Kidney glomerular epithelial cell (primary cell): ENCODE measurements at places on chromosomes 12 and 14.

GRCh38 chr14:56168007-56168616 lies 49.9 kb downstream of the PELI2 start:
- DNase-seq = no peak

- DNase-seq = peak; percentile 28
Observed at GRCh38 chr12:7645395-7646177, 20.1 kb downstream of the APOBEC1 start.

GRCh38 chr12:16385782-16386646 lies 38.6 kb downstream of the MGST1 start:
- DNase-seq = peak; percentile 29

DNA sequence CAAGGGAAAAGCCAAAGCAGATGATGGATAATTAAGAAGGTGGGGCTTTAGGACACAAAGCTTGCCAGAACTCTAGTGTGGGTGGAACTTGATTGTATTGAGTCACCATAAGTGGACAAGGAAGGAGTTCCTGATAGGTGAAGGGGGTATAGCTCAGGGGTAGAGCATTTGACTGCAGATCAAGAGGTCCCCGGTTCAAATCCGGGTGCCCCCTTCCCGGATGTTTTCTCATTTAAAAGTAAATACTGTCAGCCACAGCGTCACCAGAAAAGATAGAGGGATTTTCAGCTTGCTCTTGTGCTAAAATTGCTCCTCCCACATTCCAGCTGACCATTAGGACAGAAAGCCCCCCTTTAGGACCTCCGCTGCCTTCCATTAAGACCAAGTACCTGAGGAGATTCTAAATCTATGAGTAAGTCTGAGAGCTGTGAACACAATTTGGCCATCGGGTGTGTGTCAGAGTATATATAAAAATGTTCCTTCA lies 36.6 kb downstream of the DCAF4 start:
- DNase-seq = peak; percentile 70
